NB4 (cell line): ENCODE measurements at places on chromosomes 13 and 19.

DNA sequence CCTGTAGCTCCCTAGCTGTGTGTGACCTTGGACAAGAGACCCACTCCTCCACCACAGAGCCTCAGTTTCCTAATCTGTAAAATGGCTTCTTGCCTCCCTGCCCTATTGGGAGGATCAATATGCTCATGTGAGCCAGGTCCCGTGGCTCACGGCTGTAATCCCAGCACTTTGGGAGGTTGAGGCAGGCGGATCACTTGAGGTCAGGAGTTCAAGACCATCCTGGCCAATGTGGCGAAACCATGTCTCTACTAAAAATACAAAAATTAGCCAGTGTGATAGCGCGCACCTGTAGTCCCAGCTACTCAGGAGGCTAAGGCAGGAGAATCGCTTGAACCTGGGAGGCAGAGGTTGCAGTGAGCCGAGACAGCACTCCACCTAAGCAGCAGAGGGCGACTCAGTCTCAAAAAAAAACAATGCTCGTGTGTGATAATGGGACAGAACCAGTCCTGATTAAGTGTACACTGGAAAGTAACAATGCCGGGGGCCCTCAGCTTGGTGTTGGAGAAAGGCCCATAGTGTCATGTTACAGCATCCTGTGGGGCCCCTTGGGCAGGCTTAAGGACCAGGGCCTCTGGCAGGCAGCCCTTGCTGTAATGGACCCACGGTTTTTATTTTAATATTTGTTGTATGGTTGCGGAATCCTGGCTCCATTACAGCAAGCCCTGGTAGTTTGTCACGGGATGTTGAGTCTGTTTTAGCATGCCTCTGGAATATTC lies 6.8 kb downstream of the RPS11 start:
- peak; percentile 67 for DNase-seq

GRCh38 chr19:13121551-13122274 lies 3.6 kb downstream of the NACC1 start:
- no peak for DNase-seq

DNA sequence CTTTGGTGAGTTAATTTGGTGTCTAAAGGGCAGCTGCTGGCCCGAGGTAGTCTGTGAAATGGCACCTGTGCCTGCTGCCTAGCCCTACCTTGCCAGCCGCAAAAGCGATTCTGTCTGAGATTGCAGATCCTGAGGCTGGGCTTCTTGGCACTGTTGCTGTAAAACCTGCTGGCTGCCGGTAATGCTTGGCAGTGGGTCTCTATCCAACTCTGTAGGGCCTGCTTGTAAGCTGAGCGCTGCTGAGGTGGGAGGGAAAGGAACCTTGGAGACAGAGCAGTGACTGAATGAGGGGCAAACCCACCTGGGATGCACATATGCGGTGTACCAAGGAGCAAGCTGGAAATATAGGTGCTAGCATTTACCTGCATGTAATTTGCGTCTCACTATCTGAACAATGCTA lies 11.7 kb downstream of the LCP1 start:
- peak; percentile 32 for DNase-seq

DNA sequence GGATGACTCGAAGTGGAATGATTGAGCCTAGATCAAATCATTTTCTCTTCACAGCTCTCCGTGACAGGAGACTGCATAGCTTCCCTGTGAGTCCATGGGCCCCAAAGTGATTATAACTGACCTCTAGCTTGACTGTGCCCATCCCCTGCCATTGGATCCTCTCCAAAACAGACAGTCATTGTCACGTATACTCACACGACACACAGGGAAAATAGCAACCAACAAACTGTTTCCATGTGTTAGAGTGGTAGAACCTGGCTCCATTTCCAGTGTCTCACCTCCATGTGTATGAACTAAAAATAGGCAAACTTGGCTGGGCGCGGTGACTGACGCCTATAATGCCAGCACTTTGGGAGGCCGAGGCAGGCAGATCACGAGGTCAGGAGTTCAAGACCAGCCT lies 48.8 kb upstream of the NPAS1 start:
- DNase-seq: no peak

- no peak for DNase-seq
These were observed 15.3 kb upstream of the ERICH6B start for GRCh38 chr13:45630791-45631190.

DNA sequence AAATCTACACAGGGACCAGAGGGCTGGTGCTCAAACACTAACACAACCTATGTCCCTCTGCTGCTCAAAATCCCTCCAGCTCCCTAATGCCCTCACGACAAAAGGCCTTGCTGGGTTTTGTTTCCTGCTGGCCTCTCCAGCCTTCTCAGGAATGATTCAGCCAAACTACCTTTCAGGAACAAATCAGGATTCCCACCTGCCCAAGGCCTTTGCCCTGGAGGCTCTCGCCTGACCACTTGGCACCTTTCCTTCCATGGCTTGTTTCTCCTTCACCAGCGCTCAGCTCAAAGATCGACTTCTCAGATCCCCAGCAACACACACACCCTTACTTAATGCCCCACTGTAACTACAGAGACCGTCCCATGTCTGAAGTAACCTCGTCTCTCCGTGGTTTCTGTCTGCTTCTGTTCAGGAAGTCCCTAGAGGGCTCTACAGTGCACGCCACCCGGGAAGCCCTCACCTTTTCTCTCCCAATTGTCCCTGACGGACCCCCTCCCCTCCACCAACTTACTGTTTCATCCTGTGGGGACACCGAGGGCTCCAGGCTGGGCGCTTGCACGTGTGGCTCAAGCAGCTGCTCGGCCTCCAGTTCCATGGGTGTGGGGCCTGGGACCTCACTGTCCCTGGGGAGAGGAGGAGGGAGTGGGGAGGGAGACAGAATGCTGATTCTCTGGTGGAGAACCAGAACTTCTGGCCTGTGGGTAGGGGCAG lies 3.2 kb upstream of the SIX5 start:
- DNase-seq: peak; percentile 46

GRCh38 chr13:102932331-102932730 lies 86.5 kb downstream of the ERCC5 start:
- no peak for DNase-seq

GRCh38 chr19:2798733-2799132 lies 13.4 kb downstream of the THOP1 start:
- DNase-seq: no peak

DNA sequence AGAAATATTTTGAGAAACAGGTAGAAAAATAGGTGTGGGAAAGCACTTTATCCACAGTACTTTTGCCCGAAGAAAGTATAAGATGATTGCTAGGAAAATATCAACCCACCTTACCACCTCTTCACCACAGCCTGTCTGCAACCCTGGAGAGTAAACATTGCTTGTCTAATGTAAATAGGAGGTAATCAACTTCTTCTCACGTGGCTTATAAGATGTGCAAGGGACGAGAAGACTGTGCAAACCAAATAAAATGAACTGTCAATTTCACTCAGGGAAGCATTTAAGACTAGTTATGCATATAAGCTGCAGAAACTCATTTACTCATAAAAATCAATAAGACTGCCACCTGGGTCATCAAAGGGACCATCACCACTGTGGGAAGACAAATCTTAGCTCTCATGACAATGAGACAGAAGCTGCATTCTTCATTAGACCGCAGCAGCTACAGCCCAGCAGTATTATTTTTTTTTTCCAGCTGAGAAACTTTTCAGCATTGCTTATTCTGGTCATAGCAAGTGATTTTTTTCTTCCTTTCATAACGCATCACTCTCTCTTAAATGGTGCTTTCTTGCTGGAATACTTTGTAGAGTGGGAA lies 807.7 kb upstream of the GPC6 start:
- no peak for DNase-seq

DNA sequence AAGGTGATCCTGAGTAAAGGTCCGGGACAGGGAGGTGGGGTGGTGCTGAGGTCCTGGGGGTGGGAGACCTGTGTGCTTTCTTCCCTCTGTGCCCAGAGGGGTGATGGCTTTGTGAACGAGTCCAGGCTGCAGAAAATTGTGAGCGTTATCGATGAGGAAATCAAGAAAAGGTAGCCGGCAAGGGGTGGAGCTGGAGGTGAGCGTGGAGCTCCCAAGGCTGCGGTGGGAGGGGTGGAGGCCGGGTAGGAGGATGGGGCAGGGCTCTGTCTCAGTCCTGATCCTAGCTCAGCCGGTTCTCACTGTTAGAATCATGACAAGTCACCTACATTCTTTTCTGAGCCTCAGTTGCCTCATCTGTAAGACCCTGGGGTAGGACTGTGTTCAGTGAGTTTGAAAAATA lies 4.0 kb downstream of the SELENOV start:
- DNase-seq: no peak

GRCh38 chr13:23921451-23921888 lies 24.2 kb upstream of the C1QTNF9B start:
- peak; percentile 57 for DNase-seq

GRCh38 chr19:50292216-50292827 lies 36.9 kb downstream of the KCNC3 start:
- DNase-seq: no peak

- no peak for DNase-seq
These were observed 3.7 kb upstream of the TMEM86B start for GRCh38 chr19:55232286-55232602.

DNA sequence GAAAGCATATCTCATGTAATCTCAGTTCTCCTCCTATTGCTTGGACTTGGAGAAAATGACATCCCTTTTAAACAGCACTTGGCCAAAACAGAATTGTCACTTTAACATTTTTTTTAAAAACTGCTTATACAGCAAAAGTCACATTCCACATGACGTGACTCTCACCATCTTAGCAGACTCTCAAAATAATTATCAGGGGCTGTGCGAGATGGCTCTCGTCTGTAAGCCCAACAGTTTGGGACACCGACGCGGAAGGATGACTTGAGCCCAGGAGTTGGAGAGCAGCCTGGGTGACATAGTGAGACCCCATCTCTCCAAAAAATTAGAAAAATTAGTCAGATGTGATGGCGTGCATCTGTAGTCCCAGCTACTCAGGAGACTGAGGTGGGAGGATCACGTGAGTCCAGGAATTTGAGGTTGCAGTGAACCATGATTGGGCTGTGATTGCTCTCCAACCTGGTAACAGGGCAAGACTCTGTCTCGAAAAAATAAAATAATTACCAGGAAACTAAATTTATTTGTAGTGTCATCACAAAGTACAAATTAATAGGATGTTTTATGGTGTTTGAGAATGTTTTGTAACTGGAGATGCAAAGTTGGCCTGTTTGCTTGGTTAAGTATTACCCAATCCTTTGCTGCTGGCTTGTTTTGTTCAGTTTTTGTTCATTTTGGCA lies 8.8 kb downstream of the SAFB start:
- DNase-seq: no peak

DNA sequence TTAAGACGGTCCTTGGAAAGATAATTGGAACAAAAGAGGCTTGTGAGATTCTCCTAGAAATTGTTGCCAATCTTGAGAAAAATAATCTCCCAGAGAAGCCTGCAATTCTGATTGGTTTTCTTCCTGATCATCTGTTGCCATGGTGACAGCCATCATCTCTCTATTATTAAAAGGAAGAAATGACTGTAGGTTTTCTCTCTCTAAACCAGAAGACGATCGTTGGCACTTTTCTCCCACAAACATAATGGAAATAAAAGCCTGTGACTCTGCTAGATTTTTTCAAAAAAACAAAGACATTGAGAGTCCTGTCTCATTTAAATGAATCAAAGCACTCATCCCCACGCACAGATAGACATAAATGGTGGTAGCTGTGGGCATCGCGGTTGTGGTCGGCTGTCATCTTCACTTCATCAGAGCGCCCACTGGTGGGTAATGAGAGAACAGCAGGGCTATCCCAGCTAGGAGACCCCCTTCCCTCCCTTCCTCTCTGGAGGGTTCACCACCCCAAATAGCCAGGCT lies 21.7 kb upstream of the CALM3 start:
- DNase-seq: no peak

GRCh38 chr19:12126707-12127106 lies 13.4 kb downstream of the ZNF20 start:
- DNase-seq: peak; percentile 24

GRCh38 chr13:113853518-113854237 lies 10.2 kb downstream of the GAS6 start:
- DNase-seq: no peak

GRCh38 chr19:34577531-34578101 lies 96.1 kb downstream of the WTIP start:
- DNase-seq: no peak

DNA sequence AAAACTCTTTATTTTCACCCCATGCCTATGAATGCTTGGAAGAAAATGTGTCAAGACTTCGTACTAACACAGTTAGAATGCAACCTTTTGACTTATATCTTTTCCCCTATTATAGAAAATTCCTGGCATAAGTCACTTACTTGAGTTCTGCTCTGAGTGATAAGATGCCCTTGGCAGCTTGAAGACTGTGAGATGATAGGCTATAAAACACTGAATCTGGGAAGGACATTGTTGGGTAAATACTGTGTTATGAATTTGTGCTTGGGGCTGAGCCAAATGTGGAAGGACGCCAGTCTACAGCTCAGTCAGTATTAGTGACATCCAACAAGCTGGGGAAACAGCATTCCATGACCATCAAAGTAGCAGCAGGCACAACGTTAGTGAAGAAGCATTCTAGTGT lies 368.0 kb upstream of the SGCG start:
- DNase-seq: no peak

DNA sequence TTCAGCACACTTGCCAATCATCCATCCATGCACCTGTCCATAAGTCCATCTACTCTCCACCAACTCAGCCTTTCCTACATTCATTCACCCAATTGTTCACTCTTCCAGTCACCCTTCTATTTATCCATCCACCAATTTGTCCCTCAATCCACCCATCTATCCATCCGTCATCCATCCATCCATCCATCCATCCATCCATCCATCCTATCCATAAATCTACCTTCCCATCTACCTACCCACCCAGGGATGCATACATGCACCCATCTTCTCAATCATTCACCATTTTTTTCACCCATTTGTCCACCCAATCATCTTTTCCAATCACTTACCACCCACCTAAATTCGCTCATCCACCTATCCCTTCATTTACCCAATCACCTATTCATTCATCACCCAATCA lies 14.6 kb upstream of the CEACAM20 start:
- DNase-seq: no peak

DNA sequence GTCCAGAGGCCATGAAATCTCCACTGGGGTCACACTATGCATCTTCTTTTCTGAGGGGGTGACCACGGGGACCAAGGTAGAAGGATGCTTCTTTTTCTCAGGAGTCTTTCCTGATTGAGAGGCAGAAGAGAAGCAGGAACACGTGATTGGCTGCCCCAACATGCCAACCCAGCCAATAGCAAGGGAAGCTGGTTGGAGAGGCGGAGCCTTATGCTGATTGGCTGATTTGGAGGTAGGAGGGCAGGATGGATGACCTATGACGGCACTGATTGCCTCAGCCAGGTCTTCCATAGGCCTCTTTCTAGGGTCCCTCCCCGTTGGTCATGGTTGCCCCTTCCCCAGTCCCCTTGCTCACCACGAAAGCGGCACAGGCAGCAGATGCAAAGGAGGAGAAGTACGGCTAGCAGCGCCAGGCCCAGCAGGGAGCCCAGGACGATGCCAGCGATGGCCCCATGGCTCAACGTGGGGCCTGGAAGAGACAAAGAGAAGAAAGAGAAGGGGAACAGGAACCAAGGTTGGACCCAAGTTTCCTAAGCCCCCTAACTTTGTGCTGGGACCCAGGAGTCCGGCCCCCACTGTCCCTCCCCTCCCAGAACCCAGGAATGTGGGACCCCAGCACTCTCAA lies 8.0 kb downstream of the VSIG10L start:
- DNase-seq: peak; percentile 37
